ENCODE measurements at places on chromosomes 7 and 10. TPM values are rescaled to one million over a fixed set of nuclear protein-coding genes. Genes with fewer than 3 reads are reported as not detected.

DNA sequence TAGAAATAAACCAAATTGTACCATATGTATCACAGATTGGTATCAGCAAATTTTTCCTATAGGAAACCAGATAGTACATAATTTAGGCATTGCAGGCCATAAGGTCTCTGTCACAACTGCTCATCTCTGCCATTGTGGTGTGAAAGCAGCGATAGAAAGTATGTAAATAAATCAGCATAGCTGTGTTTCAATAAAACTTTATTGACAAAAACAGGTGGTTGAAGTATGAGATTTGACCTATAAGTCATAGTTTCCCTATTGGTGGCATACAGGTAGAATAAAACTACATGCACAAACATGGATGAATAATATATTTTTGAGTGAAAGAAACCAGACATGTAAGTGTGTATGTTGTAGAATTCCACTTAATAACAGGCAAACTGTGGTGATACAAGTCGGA lies 1454.9 kb downstream of the REEP3 start:
- H3K4me3 ChIP-seq: no peak overlapping the region
- H3K4me1 ChIP-seq: no peaks in the 10 kb centered on the region
- H3K36me3 ChIP-seq: no peaks in the 10 kb centered on the region
- no peak for DNase-seq

DNA sequence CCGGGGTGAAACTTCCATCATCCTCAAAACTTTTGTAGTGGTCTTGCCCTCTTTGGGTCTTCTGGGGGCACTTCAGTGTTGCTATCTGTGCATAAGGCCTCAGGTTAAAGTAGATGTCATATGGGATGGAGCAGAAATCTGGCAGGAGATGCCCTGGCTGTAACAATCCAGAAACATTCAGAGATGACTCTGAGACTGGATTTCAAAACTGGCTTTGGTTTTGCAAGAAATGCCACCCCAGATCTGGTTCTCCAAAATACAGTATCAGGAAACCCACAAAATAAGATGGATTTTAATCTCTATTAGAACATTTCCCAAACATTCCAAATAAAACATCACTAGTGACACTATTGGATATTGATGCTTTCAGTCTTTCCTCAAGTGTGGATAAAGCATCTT lies 191.5 kb downstream of the REEP3 start:
- no peak overlapping the region for H3K4me3 ChIP-seq
- no peak overlapping the region for H3K27ac ChIP-seq
- peaks cover 2% of the 10 kb centered on the region for H3K27me3 ChIP-seq
- DNase-seq: no peak
- peaks cover 10% of the 10 kb centered on the region for H3K4me1 ChIP-seq
- peaks cover 3% of the 10 kb centered on the region for H3K36me3 ChIP-seq

DNA sequence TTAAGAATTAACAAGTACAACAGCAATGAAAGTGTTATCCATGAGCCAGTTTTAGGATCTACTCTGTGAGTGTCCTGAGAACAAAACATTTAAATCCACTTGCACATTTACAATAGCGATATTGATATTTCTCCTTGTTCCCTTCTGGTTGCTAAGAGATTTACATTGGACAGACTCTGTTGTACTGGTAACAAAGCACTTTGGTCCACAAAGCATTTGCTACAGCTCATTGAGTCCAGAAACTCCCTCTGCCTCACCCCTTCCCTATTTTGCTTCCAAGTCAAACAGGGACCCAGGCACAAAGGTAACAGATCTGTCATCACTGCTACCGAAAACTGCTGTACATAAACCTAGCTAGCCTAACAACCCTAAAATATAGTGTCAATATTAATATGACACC lies 2.1 kb downstream of the ANK3 start:
- DNase-seq: no peak
- peaks cover 3% of the 10 kb centered on the region for H3K4me1 ChIP-seq
- no peak overlapping the region for H3K4me3 ChIP-seq
- no peak overlapping the region for H3K27ac ChIP-seq
- H3K36me3 ChIP-seq: no peaks in the 10 kb centered on the region
- H3K27me3 ChIP-seq: no peaks in the 10 kb centered on the region

- no peaks in the 10 kb centered on the region for H3K27me3 ChIP-seq
- no peaks in the 10 kb centered on the region for H3K4me1 ChIP-seq
- H3K27ac ChIP-seq: no peak overlapping the region
- H3K36me3 ChIP-seq: no peaks in the 10 kb centered on the region
- no peak for DNase-seq
These were observed 521.6 kb upstream of the SORCS1 start for GRCh38 chr10:107686095-107686494.

PLXNA4 gene
- total RNA-seq: 1.4 TPM

PNLIPRP2 gene
- total RNA-seq: not detected

AGAP6 gene
- total RNA-seq: 11.9 TPM

All from activated CD4-positive, alpha-beta memory T cell treated with anti-CD3 and anti-CD28 coated beads, Interleukin-2, amount 10 ng/mL, durations not matched to agents 7 days and 5 days (primary cell).